ENCODE measurements at places on chromosomes 6 and 20. TPM values are rescaled to one million over a fixed set of nuclear protein-coding genes. Genes with fewer than 3 reads are reported as not detected.

GRCh38 chr20:33064572-33065287 is 11.0 kb downstream of the BPIFB3 start:
- no peak for DNase-seq

GRCh38 chr6:142878407-142878806 is 66.6 kb downstream of the HIVEP2 start:
- no peak for DNase-seq

GRCh38 chr20:63502671-63503172 is 3.8 kb upstream of the EEF1A2 start:
- no peak for DNase-seq

- DNase-seq, result no peak
Observed at GRCh38 chr6:139337830-139338229, 36.6 kb downstream of the CITED2 start.

DNA sequence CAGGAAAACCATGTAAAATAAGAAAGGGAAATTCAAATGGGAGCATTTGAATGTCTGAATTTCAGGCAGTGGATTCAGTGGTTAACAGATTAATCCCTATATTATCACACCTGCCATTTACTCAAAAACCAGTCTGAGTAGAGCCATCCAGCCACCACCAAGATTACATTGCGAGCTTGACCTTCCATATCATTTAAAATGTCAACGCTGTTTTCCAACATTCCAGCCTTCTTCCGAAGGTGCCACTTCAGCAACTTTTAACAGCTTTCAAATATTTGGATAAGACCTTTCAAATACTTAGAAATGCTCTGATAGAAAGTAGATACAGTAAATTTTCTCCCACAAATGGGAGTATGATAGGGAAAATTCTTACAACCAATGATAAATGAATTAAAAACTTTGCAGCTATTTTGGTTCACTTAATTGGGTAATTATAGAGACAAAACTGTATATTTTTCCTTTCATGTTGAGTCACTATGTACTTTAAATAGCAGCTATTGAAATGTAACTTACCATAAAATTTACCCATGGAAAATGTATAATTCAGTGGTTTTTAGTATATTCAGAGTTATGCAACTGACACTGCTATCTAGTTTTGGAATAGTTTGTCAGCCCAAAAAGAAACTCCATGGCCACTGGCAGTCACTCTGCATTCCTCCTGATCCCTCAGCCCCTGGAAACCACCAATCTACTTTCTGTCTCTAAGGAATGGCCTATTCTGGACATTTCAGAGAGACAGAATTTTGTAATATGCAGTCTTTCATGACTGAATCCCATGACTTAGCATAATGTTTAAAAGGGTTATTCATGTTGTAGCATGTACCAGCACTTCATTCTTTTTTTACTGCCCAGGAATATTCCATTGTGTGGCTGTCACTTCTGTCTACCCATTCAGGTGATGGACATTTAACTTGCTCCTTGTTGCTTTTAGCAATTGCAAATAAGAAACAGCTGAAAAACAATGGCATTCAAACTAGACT is 21.5 kb downstream of the EZR start:
- DNase-seq, result no peak

GRCh38 chr6:100078509-100078908 is 84.5 kb upstream of the MCHR2 start:
- no peak for DNase-seq

GRCh38 chr6:24994812-24995211 is 59.1 kb upstream of the RIPOR2 start:
- no peak for DNase-seq

- DNase-seq, result peak; percentile 62
Observed at GRCh38 chr6:169959136-169960002, 207.9 kb downstream of the ERMARD start.

- no peak for DNase-seq
Observed at GRCh38 chr6:149347067-149347466, 29.6 kb downstream of the TAB2 start.

DNA sequence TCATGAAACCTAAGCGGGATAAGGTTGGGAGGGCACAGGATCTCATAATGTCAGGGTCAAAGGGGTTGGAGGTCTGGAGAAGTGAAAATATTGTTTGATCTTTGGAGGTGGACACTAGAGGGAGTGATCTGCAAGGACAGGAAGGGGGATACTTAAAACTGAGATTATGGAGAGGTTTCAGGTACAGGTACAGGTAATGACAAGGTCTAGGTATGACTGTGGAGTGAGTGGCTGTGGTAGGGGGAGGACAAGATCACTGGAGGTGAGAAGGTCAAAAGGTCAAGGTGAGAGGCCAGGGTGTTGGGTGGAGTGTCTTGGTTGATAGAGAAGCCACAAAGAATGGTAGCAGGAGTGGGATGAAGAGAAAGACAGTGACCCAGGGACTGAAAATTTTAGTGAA is 16.8 kb upstream of the NOTCH4 start:
- DNase-seq, result no peak

DNA sequence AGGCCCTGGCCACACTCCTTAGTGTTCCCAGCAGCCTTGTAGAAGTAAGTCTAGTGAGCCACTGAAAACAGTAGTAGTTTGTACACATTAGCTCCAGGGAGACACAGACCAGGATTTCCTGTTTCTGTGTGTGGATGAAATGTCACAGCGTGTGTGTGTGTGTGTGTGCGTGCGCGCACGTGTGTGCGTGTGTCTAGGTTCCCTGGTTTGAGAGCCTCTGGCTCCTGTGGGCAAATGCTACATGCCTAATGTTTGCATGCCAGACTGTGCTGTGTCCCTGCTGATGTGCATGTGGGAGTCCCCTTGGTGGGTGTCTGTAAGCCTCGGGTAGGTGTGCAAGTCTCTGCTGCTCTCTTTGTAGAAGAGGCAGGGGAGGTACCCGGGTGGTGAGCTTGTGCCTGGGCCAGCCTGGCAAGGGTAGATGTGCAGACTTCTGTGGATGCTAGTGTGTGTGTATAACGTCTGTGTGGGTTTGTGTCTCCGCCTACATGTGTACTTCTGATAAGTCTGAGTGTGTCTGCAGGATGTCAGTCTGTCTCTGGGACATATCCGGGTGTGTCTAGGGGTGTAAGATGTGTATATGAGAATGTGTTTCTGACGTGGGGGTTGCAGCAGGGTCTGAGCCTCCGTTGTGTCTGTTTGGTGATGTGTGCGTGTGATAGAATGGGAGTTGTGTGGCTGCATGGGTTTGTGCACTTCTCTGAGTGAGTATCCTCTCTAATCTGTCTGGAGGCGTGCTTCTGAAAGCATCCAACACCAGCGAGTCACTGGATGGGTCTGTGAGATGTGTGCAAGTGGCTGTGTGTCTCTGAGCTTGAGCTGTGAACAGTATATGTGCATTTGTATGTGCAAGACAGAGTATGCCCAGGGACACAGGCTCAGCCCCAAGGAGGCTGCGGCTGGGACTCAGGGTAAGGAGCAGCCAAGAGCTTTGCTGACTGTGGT is 19.0 kb upstream of the TLDC2 start:
- no peak for DNase-seq

DNA sequence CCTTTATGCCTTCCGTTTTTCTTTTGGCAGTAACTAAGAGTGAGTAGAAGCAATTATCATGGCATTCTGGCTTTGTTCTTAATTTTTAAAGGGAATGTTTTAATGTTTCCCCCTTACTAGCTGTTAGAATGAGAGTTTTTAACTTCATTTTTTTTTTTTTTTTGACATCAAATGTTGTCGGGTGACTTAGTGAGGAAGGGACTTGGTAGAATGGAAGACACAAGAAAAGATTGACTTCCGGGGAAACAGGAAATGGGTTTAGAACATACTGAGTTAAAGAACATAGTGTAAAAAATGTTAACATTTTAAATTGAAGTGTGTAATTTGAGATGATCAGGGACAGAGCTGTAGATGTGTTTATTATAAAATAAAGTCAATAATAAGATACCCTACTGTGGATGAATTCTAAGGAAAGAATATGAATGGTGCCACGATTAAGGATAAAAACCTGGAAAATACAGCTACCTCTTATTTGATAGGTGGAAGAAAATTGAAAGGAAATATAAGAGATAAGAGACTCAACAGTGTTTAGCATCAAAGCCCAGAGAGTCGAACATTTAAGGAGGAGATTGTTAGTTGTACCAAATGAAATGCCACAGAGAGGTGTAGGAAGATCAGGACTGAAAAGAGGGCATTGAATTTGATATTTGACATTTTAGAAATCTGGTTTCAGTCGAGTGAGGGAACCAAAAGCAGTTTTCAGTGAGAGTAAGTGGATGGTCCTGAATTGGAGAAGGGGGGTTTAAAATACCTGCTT is 9.4 kb downstream of the HSF2 start:
- DNase-seq, result no peak

- peak; percentile 51 for DNase-seq
Observed at GRCh38 chr6:106334646-106335448, 9.3 kb upstream of the ATG5 start.

DNA sequence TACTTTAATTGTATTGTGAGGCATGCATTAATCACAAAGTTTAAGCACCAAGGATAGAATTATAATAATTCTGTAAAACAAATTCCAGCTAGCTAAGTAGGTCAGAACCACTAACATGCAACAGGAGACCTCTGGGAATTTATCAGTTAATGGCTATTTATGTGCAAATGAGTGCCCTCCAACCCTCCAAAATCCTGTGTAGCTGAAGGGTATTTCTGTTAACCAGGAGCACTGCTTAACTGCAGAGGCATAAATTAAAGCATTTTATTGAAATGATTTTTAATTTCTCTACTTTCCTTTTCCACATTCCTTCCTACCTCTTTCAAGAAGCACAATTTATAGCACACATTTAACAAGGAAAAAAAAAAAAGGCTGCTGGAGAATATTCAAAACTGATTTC is 77.0 kb downstream of the MMS22L start:
- no peak for DNase-seq

GRCh38 chr20:49578436-49578835 is 10.5 kb upstream of the PTGIS start:
- DNase-seq, result no peak

- DNase-seq, result no peak
Observed at GRCh38 chr6:27452496-27452897, 20.4 kb downstream of the ZNF184 start.

GRCh38 chr6:169827290-169827717 is 75.9 kb downstream of the ERMARD start:
- no peak for DNase-seq

Gene FABP7
- not detected for total RNA-seq

Gene MOXD1
- total RNA-seq, result 13.8 TPM

Gene CRISP1
- not detected for total RNA-seq

Gene TMEM244
- not detected for total RNA-seq

Gene TMC2
- not detected for total RNA-seq
